ENCODE measurements at places on chromosomes 3 and 15.

DNA sequence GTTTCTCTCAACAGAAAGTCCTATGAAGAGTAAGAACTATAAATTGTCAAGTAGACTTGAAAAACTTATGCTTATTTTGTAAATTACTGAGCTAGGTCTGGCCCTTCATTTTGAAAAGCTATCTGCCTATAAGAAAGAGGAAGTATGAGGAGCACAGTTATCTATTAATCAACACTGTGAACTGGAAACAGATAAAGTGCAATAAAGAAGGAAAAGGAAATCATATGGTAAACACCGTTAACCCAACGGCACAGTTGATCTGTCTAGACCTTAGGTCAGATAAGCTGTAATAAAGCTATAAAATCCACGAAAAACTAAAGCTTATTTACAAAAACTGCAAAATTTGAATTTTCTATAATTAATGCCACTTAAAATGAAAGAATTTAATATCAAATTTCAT is 242.5 kb downstream of the ZBTB20 start:
- no peak for DNase-seq

- DNase-seq = no peak
Measured at GRCh38 chr3:133717424-133717823, 28.8 kb upstream of the TF start.

- DNase-seq = no peak
Measured at GRCh38 chr15:52788099-52788986, 1.8 kb downstream of the ONECUT1 start.

DNA sequence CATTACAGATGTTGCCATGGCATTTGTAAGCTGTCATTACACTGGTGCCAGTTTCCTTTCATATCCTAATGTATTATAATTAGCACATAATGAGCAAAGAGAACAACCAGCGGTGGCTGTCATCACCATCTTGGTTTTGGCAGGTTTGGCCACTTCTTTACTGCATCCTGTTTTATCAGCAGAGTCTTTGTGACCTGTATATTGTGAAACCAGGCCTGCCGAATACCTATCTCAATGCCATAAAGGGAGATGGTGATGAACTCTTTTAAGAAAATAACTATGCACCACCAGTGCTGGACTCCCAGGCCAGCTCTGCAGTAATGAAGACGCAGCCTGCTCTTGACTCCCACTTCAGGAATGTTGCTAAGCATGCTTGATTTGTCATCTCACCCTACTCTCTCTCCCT is 458.1 kb upstream of the NR2F2 start:
- DNase-seq = no peak

- no peak for DNase-seq
Measured at GRCh38 chr3:14482271-14482721, 57.8 kb downstream of the GRIP2 start.

DNA sequence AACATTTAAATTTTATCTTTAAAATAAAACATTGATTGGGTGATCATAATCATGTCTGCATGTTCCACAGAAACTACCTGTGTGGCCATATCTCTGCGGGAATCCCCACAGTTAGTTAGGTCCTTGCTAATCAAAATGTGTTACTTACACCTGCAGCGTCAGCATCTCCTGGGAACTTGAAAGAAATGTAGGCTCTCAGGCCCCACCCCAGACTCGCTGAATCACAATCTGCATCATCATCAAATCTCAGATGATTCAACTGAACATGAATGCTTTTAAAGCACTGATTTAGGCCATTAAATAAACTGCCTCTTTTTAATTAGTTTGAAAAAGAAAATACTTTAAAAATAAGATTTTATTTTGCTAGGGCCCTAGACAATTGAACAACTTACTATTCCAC is 577.8 kb downstream of the PYDC2 start:
- no peak for DNase-seq

DNA sequence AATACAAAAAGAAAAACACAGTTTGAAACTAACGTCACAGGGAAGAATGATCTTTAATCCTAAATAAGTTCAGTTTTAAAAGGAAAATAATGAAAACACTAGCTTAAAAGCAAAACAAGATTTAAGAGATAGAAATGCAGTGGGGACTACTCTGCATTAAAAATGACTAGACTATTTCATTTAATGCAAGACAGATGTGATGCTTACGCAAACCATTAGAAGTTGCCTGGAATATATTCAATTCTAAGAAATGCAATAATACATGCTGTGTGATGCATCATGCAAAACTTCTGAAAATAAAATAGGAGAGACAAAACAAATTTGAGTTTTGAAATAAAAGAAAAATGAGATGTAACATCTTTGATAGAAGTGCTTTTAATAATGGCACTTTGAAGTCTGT is 97.6 kb upstream of the STRIT1 start:
- DNase-seq = no peak

DNA sequence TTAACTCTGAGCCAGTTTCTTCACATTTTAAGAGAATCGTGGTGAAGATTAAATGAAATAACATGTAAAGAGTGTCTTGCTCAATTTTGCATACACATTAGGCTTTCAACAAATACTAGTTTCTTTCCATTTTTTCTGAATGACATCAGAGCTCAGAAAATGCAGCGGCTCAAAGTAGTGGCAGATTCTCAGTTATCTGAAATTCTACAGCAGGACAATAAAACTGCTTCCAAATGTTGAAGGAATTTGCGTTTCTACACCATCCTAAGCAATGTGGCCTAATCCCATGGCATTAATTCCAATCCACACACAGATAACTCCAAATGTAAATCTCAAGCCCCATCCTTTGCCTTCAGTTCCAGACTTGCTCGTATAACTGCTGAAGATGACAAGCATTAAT is 115.8 kb downstream of the PLCH1 start:
- no peak for DNase-seq

DNA sequence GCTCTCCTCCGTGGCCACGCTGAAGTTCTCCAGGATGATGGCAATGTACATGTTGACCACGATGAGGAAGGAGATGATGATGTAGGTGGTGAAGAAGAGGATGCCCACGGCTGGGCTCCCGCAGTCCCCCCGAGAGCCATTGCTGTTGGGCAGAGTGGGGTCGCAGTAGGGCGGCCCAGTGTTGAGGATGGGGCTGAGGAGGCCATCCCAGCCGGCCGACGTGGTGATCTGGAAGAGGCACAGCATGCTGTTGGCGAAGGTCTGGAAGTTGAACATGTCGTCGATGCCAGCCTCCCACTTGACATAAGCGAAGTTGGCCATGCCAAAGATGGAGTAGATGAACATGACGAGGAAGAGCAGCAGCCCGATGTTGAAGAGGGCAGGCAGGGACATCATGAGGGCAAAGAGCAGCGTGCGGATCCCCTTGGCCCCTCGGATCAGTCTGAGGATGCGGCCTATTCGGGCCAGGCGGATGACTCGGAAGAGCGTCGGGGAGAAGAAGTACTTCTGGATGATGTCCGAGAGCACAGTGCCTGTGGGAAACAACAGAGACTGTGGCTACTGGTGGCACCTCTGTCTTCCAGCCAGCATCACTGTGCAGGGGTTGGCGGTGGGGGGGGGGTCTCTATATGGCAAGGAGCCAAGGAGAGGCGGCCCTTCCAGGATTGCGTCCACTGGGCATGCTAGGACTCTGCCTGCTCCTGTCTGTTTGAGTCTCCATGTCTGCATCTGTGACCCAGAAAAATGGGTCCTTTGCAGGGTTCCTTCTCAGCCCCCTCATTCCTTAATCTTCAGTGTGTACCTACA is 55.1 kb downstream of the EXOG start:
- no peak for DNase-seq

GRCh38 chr15:27627623-27628022 is 471.5 kb downstream of the OCA2 start:
- no peak for DNase-seq

GRCh38 chr3:147390589-147391569 is 15.5 kb downstream of the ZIC4 start:
- DNase-seq = no peak

DNA sequence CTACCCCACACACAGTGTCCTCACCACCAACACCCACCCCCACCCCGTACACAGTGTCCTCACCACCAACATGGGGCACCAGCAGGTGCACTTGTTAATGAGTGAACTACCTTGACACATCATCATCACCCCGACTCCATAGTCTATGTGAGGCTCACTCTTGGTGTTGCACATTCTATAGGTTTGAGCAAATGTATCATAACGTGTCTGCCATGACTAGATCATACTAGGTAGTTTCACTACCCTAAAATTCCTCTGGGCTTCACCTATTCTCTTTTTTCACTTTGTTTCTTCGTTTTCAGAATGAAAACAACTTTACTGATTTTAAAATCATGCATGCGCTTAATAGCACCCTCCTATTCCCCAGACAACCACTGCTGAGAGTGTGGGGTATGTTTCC is 102.6 kb upstream of the SLC6A6 start:
- DNase-seq = no peak

DNA sequence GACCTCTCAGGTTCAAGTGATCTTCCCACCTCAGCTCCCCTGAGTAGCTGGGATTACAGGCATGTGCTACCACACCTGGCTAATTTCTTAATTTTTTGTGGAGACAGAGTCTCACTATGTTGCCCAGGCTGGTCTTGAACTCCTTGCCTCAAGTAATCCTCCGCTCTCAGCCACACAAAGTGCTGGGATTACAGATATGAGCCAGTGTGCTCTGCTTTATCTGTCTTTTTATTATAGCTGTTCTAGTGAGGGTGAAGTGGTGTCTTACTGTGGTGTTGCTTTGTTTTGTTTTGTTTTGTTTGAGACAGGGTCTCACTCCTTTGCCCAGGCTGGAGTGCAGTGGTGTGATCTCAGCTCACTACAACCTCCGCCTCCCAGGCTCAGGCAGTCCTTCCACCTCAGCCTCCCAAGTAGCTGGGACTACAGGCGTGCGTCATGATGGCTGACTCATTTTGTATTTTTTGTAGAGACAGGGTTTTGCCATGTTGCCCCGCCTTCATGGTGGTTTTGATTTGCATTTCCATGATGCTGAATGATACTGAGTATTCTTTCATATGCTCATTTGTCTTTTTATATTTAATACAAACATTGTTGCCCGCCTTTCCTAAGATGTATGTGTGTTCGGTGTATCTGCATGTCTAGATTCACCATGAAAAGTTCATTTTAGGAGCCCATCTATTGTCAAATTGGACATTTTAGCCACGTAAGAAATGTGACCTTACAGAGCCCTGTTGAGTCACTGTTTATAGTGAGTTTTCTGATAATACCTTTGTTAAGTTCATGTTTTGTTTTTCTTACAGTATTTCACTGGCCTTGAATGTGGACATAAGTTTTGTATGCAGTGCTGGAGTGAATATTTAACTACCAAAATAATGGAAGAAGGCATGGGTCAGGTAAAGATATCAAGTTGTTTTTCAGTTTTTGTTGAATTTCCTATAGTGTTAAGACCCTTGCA is 80.6 kb downstream of the ARIH1 start:
- peak; percentile 11 for DNase-seq

GRCh38 chr3:107629566-107629965 is 106.8 kb downstream of the BBX start:
- no peak for DNase-seq

GRCh38 chr3:62818347-62818746 is 56.9 kb downstream of the CADPS start:
- no peak for DNase-seq

- DNase-seq = no peak
Measured at GRCh38 chr3:140545756-140546155, 132.1 kb upstream of the TRIM42 start.

GRCh38 chr3:113063126-113063894 is 72.5 kb downstream of the GTPBP8 start:
- no peak for DNase-seq

GRCh38 chr3:55333923-55334322 is 153.2 kb downstream of the WNT5A start:
- DNase-seq = no peak

- DNase-seq = no peak
Measured at GRCh38 chr3:37766797-37767776, 94.6 kb upstream of the CTDSPL start.

DNA sequence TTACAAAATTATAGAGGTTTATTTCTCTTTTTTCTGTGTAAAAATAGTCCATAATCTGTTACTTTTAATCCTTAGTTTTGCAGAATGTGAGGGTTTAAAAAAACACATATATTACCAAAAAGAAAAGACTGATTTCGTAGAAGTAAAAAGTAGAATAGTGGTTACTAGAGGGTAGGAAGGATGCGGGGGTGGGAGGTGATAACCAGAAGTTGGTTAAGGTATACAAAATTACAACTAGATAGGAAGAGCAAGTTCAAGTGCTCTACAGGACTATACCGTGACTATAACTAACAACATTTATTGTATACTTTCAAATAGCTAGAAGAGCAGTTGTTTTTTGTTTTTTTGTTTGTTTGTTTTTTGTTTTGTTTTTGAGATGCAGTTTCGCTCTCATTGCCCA is 16.1 kb downstream of the CASR start:
- no peak for DNase-seq

DNA sequence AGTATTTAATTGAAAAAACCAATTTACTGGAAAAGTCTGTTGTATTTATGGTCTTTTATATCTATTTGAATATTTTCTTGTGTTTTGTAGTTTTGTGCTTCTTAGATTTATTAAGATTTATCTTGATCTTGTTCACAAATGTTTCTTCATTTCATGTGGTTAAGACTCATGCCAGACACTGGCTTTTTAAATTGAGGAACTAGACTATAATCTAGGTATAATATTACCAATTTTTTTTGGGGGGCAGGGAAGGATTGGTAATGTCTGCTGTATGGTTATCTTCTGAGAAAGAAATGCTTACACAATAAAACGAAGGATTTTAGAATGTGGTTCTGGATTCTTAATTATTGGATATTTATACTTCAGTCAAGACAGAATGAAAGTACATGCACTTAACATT is 24.9 kb downstream of the AP4E1 start:
- no peak for DNase-seq

DNA sequence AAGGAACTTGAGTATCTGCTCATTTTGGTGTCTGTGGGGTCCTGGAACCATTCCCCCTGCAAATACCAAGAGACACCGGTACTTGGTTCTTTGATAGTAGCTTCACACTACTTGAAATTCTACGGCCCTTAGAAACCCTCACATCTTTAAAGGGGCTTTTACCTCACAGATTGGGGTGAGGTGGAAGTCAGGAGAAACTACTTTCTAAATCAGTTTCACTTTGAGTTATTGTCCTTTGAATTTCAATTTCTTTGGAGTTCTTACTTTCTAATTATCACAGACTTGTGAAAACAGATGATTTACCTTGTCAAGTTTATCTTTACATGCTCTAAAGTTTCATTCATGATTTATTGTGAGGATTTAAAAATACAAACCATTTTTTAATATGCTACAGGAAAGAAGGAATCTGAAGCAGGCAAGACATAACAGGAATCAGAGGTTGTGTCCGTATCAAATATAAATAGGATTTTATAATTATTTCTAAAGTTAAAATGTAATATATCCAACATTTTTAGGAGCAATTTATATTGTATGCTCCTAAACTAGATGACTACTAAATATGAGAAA is 98.9 kb downstream of the NEDD4 start:
- DNase-seq = no peak

GRCh38 chr15:81182756-81183438 is 13.8 kb upstream of the IL16 start:
- DNase-seq = no peak

GRCh38 chr3:66048051-66048395 is 9.3 kb upstream of the MAGI1 start:
- DNase-seq = no peak

- DNase-seq = no peak
Measured at GRCh38 chr15:94917068-94917467, 685.7 kb downstream of the MCTP2 start.

- DNase-seq = no peak
Measured at GRCh38 chr3:89419647-89420241, 312.3 kb downstream of the EPHA3 start.

GRCh38 chr3:64291345-64291744 is 66.1 kb upstream of the PRICKLE2 start:
- no peak for DNase-seq

- no peak for DNase-seq
Measured at GRCh38 chr3:67017211-67017610, 19.1 kb downstream of the KBTBD8 start.

Measured in stimulated activated CD4-positive, alpha-beta T cell treated with anti-CD3 and anti-CD28 coated beads, Interleukin-1b, Interleukin-23, amount 100 ng/mL, for 4 hours (primary cell).